ENCODE measurements at places on chromosomes 16 and 17.
A peak's percentile ranks its signal among the peaks of the same experiment; 100 is the strongest.

GRCh38 chr16:30335598-30336474 lies 19.3 kb downstream of the CD2BP2 start:
- peak; percentile 64 for DNase-seq

DNA sequence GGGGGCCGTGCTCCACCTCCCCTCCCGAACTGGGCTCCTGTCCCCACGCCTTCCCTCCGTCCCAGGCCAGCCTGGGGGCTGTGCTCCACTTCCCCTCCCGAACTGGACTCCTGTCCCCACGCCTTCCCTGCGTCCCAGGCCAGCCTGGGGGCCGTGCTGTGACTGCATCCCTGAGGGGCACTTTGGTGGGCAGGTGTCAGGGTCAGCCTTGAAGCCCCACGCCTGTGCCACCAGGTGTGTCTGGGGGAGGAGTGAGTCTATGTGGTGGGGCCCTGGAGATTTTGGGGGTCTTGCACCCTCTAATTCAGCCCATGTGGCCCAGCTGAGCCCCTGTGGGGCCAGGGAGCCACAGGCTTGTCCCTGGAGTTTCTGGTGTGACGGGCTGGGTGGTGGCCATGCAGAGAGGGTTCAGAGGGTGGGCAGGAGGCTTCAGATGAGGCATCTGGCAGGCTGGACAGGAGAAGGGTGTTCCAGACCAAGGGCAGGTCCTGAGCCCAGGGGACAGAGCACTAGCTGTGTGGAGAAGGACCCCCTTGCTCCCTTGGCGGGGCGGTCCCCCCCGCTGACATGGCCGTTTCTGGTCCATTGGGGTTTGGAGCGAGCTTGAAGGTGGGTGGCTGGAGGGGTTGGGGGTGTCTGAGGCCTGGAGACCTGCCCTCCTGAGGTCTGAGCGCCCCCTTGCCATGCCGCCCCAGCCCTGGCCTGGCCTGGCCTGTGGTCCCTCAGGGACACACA lies 8.2 kb downstream of the NHERF2 start:
- no peak for DNase-seq

GRCh38 chr16:3690470-3690928 lies 26.8 kb downstream of the TRAP1 start:
- DNase-seq, result peak; percentile 83

DNA sequence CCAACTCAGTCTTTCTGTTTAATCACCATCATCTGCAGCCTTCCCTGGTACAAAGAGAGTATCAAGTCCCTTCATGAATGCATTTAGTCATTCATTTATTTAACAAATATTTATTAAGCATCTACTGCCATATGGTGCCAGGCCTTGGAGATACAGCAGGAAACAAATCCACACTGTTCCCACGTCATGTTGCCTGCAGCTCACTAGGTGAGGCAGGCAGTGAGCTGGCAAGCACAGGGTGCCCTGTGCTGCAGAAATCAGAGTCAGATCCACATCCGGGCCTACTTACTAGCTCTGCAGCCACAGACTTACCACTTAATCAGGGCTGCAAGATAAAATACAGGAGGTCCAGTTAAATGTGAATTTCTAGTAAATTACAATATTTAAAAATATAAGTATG lies 38.5 kb upstream of the CES5A start:
- DNase-seq, result no peak

DNA sequence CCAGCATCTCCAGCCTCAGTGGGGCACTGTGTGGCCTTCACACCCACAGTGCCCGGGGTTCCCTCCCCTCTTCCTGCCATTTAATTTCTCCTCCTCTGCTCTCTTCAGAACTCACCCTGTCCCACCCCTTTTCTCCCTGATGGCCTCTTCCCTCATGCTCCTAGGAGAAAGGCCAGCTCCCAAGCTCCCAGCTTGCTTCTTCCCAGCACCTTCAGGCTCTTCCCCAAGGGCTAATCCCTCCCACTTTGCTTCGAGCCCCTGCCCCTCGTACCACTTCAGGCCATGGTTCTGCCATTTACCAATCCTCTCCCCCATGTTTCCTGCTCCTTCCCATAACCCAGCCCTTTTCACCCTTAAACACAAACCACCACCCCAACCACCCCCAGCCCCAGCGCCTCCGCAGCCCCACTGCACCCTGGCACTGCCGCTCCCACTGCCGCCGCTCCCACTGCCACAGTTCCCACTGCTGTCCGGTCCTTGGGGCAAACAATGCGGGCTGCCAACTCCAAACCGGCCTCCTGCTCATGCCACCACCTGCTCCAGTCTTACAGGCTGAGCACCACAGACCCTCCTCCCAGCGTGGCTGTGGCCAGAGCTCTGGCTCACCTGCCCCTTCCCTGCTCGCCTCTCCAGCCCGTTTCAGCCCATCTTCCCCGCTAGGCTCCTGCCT lies 28.6 kb downstream of the ADAM11 start:
- DNase-seq, result no peak

- DNase-seq, result no peak
Measured at GRCh38 chr17:57889892-57890856, 40.3 kb upstream of the MRPS23 start.

GRCh38 chr16:66263168-66263972 lies 103.1 kb upstream of the CDH5 start:
- DNase-seq, result no peak

DNA sequence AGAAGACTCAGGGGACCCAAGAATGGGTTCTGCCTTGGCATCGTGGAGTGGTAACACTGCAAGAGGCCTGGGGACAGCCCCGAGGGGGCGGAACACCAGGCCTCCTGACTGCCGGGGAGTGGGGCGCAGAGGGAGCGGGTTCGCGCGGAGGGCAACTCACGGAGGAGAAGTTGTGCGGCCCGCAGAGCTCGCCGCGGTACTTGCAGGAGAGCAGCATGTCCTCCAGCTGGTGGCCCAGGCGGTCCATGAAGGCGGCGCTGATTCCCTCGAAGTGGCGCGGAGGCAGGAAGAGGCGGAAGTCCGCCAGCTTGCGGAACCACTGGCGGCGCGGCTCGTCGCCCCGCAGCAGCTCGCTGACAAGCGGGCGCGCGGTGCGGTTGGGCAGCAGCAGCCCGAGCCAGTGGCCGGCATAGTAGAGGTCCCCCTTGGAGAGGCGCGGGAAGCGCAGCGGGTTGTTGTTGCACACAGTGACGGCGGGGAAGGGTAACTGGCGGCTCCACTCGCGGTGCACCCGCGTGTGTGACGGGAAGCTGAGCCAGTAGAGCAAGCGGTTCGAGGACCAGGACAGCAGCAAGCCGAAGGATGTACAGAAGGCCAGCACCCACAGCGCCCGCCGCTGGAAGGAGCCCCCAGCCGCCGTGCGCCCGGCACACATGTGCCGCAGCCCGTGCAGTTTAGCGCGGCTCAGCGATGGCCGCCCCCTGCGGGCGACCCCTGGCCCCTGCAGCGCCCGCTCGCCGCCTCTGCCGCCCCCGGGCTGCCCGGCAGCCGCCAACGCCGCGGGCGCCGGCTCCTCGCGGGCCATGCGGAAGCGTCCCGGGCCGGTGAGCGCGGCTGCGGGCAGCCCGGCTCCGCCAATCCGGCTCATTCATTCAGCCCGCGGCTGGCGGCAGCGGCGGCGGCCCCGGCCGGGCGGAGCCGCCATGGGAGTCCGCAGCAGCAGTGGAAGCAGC lies 1.6 kb downstream of the ASIC2 start:
- DNase-seq, result no peak

- DNase-seq, result peak; percentile 88
Measured at GRCh38 chr17:45218895-45219661, 2.6 kb upstream of the FMNL1 start.

DNA sequence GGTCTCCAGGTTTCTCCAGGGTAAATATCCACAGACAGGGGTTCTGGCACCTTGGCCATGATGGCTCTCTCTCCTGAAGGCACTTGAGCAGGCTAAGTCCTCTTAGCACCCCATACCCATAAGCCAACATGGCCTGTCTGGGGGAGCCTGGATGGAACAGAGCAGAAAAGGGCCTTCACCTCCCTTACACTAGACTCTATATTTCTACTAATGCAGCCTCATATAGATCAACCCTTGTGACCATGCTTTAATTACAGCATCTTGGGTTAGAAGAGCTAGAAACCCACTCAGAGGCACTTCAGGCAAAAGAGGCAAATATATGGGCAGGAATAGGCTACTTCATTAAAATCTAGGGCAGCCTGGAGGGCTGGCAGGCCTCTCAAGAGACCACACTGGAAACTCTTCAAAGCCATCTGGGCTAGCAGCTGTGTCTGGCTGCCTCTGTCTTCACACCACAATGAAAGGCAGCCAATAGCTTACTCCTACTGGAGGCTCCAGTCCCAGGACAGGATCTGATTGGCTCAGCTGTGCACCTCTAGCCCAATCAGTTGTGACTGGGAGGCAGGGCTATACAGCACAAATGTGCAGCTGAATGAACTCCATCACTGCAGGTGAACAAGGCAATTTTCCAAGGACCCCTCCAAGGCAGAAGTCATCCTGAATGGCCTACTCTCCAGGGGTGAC lies 4.7 kb upstream of the CDT1 start:
- peak; percentile 42 for DNase-seq

DNA sequence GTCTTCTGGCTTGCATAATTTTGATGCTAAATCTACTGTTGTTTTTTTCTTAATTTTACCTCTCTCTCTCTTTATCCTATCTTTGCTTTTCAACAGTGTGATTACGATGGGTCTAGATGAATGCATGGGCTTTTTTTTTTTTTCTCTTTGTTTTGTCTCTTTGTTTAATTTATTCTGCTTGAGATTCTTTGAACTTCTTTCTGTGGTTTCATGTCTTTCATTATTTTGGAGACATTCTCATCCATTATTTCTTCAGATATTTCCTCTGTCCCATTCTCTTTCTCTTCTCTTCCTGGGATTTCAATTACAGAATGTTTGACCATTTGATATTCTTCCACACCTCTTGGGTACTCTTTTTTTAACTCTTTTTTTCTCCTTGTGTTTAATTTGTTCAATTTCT lies 52.3 kb downstream of the CCDC182 start:
- DNase-seq, result no peak
